ENCODE measurements at places on chromosomes 3 and 15. TPM values are rescaled to one million over a fixed set of nuclear protein-coding genes. Genes with fewer than 3 reads are reported as not detected.

TMEM266 gene
- 2.8 TPM for total RNA-seq

GDPGP1 gene
- 6.1 TPM for total RNA-seq

SNX22 gene
- total RNA-seq = 1.3 TPM

TJP1 gene
- total RNA-seq = 89.3 TPM

FOXL2 gene
- total RNA-seq = 0.75 TPM

DGKG gene
- 11.6 TPM for total RNA-seq

GOLGA8T gene
- total RNA-seq = 0.19 TPM

FMN1 gene
- total RNA-seq = 15.8 TPM

SLC38A3 gene
- 11.0 TPM for total RNA-seq
